ENCODE measurements at places on chromosomes 7 and 10. TPM values are rescaled to one million over a fixed set of nuclear protein-coding genes. Genes with fewer than 3 reads are reported as not detected.

Gene NOD1
- 5.2 TPM for total RNA-seq

Gene GPER1
- total RNA-seq: 0.69 TPM

Gene SPDYE16
- total RNA-seq: not detected

Gene C10orf62
- 0.12 TPM for total RNA-seq

Gene MACROH2A2
- 24.2 TPM for total RNA-seq

Gene NPSR1
- total RNA-seq: not detected

Gene PAX4
- total RNA-seq: not detected

Gene CPEB3
- total RNA-seq: 0.39 TPM

Gene COL13A1
- 0.43 TPM for total RNA-seq

Gene AMZ1
- not detected for total RNA-seq

Gene NCF1
- total RNA-seq: 0.12 TPM

Gene UFSP1
- 4.7 TPM for total RNA-seq

Gene IFIT2
- total RNA-seq: 4.9 TPM

Gene CLCN1
- not detected for total RNA-seq

Gene KEL
- not detected for total RNA-seq

Gene FFAR4
- 0.27 TPM for total RNA-seq

Gene ASB10
- total RNA-seq: not detected

Gene LGI1
- not detected for total RNA-seq

Gene EBLN1
- not detected for total RNA-seq

Gene NANOS1
- total RNA-seq: 2.2 TPM

Gene LRRC18
- total RNA-seq: not detected

Gene WDR91
- total RNA-seq: 7.7 TPM

Gene NKX1-2
- not detected for total RNA-seq

Gene SFTPA1
- not detected for total RNA-seq

Gene TSPAN15
- total RNA-seq: 102 TPM

Gene WIPF3
- total RNA-seq: 0.53 TPM

Gene LLCFC1
- not detected for total RNA-seq

Gene NOS3
- 0.34 TPM for total RNA-seq

Gene MOSPD3
- total RNA-seq: 22.1 TPM

Gene GPR37
- 0.71 TPM for total RNA-seq

Gene OR6B1
- not detected for total RNA-seq

Gene DENND2A
- 0.25 TPM for total RNA-seq

Gene DEPP1
- total RNA-seq: 1.8 TPM

Gene PHYHIPL
- 0.29 TPM for total RNA-seq
